ENCODE measurements at places on chromosomes 5 and 9.

DNA sequence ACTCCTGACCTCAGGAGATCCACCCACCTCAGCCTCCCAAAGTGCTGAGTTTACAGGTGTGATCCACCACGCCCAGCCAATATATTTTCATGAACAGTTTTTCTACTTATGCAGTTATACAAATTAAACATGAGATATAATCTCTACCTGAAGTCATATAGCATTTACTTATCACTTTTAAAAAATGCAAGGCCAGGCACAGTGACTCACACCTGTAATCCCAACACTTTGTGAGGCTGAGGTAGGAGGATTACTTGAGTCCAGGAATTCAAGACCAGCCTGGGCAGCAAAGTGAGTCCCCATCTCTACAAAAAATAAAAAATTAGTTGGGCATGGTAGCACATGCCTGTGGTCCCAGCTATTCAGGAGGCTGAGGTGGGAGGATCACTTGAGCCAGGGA is 164.7 kb upstream of the LHFPL2 start:
- DNase-seq: no peak

DNA sequence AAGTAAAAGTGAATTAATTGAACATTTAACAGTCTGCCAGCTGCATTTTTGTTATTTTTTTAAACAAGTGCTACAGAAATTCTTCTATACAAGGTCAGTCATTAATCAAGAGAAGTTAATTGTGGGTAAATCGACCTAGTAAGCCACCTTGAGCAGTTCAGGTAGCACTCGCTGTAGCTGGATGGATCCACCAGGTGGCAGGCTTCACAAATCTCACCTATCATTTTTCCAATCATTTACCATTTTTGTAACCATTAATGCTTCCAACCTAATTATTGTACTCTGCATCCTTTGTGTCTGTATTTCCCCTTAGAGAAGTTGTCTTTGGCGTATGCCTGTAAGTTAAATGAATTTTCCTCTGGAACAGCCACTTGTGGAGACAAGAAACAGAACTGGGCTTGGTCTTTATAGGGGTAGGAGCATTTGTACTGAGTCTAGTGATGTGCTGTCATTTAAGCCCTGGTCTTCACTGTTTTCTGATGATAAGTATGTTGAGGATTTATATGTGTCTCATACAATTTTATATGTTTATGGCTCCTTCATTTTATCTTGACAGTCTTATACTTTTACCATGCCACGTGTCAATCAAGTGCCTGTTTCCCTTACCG is 39.5 kb downstream of the CD180 start:
- DNase-seq: no peak

DNA sequence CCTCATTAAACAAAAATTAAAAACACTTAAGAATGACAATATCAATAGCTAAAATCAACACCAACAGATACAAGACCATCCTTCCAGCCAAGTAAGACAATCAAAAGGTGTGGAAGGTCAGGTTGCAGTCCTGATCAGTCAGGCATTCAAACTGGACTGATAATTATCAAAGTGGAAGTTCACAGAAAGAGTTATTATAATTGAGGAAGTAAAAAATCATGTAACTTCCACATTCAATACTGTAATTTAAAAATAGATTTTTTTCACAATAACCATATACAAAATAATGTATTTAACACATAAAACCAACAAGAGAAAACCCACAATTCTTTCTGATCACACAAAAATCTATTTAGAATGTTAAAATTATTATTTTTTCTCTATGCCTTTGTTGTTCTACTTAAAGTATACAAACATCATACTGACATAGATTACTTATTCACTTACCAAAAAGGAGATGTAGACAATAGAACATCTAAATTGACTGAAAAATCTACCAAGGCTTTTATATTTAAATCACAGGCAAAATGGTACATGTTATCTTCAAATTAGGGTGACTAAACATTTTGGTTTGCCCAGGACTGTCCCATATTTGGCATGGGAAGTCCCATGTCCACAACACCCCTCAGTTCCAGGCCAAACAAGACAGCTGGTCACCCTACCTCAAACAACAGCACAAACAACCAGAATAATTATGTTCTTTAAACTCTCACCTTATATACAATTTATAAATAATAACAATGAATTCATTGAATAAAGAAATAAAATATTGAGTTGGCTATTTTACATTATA is 142.5 kb upstream of the SLC24A2 start:
- no peak for DNase-seq

GRCh38 chr9:68625559-68625958 is 79.5 kb upstream of the PIP5K1B start:
- DNase-seq: no peak

DNA sequence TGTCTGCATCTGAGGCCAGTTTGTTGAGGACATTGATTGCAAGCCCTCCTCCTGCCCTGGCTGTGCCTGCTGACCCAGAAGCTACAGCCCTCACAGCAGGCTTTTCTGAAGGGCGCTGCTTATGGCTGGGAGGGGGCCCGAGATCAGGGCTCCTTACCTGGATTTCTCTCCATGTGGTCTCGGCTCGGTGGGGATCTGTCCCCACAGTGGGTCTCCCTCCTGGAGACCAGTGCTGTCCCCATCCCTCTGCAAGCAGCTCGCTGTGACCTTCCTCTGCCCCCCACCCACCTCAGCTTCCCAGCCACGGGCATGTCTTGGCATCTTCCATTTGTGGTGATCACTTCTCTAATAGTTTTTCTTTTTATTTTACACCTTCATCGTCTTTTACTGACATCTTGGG is 357.9 kb downstream of the IRX2 start:
- no peak for DNase-seq

Data from activated CD4-positive, CD25-positive, alpha-beta regulatory T cell treated with anti-CD3 and anti-CD28 coated beads, Interleukin-2, amount 50 U/mL, for 16 hours (primary cell).